Foreskin fibroblast (primary cell): ENCODE measurements at places on chromosomes 6 and 20.

DNA sequence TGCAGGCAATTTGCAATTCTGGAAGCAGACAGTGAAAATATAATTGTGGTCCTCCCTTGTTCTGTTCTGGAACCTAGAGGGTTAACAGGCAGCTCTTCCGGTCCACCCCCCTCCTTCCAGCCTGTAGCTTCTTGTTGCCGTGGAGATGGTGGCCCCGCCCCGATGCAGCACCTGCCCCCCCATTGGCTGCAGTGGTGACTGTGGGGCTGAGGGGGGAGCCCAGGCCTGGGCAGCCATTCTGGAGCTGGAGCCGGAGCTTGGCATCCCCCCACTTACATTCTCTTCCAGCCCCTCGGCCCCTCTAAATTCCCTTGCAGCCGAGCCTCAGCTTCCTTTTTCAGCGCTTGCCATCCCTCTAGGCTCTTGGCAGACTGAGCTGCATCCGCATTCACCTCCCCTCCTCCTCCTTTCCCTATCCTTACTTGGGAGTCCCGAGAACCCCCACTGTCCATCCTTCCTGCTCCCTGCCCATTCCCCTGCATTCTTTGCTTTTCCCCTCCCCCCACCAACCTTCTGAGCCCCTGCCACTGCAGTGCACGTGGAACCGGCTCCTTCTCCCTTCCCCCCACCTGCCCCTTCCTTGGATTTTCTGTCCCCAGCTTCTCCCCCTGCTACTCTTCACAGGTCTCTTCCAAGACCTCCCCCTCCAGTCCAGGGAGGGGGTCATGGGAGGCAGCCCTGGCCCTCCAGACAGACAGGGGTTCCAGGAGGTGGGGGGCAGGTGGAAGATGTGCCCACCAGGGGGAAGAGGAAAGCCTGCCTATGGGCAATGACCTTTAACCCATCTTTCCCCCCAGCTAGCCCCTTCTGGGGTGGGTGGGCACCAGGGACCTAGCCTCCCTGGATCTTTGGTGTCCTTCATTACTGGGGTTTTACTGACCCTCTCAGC is 11.4 kb downstream of the SYNGAP1 start:
- DNase-seq: peak; percentile 80

DNA sequence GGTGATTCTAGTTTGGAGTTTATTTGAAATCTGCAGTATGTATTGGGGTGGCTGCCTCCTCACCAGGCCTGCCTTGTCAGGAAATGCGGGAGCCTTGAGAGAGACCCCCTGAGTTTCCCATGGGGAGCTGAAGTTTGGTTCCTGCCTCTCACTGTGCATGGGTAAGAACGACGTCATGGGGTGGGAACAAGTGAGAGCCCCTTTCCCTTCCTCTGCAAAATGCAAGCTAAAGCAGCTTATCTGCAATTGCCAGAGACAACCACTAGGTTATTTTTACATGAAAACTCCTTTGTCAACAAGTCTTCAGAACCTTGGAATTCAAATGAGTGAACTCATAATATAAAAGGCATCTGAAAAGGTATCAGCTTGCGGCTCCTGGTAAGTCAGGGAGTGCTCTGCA is 58.4 kb downstream of the TMEM170B start:
- DNase-seq: no peak

DNA sequence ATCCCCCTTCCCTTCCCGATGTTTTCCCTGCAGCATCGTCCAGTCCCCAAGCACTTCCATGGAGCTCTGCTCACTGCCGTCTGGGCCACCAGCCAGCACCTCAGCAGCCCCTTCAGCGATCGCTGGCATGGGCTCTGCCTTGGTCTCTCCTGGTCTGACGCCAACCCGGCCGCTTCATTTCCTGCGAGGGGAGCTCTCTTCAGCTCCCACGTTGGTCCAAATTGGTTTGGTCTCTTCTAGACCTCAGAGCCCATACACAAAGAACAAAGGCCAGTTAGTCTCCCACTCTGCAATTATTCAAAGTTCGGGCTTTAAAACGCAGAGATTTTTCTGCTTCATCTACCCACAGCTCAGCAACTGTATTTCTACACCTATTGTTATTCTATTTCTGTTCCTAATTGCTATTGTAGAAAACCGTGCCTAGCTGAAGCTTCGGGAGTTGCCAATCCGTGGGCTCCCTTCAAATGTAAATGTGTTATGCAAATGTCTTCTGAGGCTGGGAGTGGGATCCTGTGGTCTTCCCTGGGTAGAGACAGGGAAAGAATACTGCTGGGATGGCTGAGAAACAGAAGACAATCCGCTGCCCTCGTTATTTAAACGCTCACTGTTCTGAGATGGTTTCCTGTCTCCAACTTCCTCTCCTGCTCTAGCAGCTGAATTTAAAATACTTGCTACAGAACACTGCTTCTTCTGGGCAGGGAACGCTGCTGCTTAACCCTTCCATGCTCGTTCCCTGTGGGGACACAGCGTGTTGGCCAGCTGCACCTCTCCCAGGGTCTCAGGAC is 154.2 kb upstream of the QKI start:
- no peak for DNase-seq

GRCh38 chr20:48682529-48683363 is 145.1 kb downstream of the PREX1 start:
- peak; percentile 99 for DNase-seq

GRCh38 chr20:13554706-13555105 is 84.0 kb downstream of the TASP1 start:
- DNase-seq: peak; percentile 10

DNA sequence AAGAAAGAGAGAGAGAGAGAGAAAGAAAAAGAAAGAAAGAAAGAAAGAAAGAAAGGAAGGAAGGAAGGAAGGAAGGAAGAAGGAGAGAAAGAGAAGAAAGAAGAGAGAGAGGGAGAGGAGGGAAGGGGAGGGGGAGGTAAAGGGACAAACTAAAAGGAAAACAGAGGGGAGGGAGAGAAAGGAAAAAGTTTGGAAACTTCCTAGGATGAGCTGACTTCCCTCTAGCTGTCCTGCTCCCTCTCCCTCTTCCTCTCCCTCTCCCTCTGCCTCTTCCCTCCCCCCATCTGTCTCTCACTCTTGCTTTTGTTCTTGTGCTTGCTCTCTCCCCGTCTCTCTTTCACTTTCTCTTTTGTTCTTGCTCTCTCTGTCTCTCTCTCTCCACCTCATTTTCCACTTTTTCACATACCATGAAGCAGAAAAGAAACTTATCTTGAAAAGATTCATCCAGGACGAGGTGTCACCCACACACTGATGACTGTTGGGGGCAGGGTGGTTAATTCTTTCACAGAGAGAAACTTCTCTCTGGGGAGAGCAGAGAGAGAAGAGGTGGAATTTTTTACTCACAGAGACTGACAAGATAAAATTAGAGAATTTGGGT is 56.4 kb upstream of the DUSP22 start:
- DNase-seq: peak; percentile 15

GRCh38 chr20:58472273-58473018 is 42.8 kb downstream of the APCDD1L start:
- no peak for DNase-seq

- DNase-seq: peak; percentile 54
Measured at GRCh38 chr6:66526061-66526460, 819.0 kb upstream of the EYS start.

GRCh38 chr6:161074496-161075121 is 83.0 kb downstream of the MAP3K4 start:
- no peak for DNase-seq

- no peak for DNase-seq
Measured at GRCh38 chr6:38483526-38483925, 156.2 kb downstream of the BTBD9 start.

DNA sequence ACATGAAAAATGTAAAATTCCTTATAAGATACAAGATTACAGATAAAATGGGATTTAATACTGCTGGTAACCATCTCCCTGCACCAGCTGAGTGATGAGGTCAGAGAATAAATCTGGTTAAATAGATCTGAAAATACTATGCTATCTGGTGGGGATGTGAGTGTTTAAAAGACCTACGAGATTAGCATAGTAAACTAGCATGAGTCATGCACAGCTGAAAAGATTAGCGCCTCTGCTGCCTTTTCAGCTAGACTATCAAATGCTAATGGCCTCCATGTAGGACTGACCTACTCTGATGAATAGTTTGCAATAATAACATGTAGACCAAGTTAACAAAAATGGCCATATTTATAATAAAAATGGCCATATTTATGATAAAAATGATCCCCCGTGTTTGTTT is 553.3 kb downstream of the C6orf118 start:
- no peak for DNase-seq

- no peak for DNase-seq
Measured at GRCh38 chr6:69673298-69673697, 123.5 kb downstream of the LMBRD1 start.

DNA sequence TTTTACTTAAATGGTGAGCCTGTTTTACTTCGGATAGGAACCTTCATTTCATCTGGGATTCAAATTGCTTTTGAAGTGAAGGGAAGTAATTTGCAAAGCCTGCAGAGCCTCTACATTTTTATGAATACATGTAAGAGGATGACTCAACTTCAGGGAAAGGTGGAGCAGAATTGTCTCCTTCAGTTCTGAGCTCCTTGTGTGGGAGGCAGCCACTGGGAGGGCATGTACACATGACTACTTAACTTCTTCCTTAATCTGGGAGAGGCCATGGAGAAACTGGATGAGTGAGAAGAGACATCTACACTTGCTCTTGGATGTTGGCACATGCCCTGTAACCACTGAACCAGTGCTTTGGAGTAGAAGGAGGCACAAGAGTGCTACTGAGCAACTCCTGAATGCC is 145.1 kb upstream of the NRSN1 start:
- DNase-seq: no peak

GRCh38 chr6:157928428-157928827 is 53.2 kb upstream of the SYNJ2 start:
- no peak for DNase-seq

GRCh38 chr6:166440106-166440505 is 57.4 kb upstream of the MPC1 start:
- no peak for DNase-seq

GRCh38 chr6:107116931-107117330 is 1.6 kb upstream of the BEND3 start:
- DNase-seq: no peak

DNA sequence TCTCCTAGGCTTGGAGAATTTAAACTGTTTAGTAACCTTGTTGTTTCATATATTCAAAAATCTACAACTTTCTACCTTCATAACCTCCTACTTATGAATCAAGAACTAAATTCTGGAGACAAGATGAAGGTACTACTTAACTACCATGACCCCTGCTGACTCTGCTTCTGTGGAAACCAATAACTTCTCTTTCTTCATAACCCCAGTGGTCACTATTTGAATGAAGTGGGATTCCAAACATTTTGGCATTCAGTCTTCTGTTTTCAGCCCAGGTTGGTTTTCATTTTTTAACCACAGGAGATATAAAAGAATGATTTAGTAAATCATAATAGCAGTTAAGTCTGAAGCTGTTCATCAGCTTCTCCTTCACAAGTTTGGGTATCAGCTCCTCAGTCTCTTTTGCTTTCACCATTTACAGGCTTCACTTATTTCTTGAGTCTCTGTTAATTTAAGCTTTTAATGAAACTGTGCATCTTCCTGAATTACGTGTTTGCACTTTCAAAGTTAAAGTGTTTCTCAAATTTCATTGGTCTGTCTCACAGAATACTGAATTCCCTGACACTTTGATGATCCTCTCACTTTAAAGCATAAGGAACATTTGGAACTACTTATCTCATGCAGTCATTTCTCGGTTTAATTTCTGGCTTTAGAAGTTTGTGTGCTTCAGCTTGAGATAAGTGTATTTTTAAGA is 9.5 kb downstream of the SENP6 start:
- peak; percentile 57 for DNase-seq

GRCh38 chr20:23122321-23122720 is 36.2 kb upstream of the CD93 start:
- no peak for DNase-seq

DNA sequence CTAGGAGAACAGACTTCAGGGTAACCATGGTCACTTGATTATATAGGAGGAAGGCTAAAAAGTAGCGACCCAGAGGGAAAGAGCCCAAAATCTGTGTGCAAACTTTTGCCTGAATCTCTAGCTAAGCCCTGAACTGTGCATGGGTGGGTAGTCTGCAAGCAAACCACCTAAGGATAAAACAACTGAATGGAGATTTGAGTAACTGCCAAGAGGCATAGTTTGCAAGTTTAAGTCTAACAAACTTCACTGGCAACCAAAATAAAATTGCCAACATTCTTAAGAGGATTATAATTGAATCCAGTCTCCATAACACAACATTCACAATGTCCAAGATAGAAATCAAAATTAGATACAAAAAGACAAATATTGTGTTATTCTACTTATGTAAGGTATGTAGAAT is 192.0 kb upstream of the PLN start:
- DNase-seq: no peak

- peak; percentile 19 for DNase-seq
Measured at GRCh38 chr20:52104546-52105441, 86.8 kb downstream of the ZFP64 start.

DNA sequence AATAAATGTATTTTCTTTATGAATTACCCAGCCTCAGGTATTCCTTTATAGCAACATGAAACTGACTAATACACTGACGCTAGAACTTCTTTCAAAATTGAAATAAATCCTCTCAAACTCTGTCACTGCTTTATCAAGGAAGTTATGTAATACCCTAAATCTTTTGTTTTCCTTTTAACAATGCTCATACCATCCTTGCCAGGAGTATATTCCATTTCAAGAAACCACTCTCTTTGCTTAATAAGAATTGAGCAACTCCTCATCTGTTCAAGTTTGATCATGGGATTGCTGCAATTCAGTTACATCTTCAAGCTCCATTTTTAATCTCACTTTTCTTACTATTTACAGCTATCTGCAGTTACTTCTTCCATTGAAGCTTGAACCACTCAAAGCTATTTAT is 707.6 kb upstream of the MARCKS start:
- DNase-seq: peak; percentile 23

- DNase-seq: peak; percentile 87
Measured at GRCh38 chr20:50245498-50246366, 55.1 kb downstream of the CEBPB start.

- no peak for DNase-seq
Measured at GRCh38 chr6:153949616-153950015, 89.4 kb upstream of the OPRM1 start.

DNA sequence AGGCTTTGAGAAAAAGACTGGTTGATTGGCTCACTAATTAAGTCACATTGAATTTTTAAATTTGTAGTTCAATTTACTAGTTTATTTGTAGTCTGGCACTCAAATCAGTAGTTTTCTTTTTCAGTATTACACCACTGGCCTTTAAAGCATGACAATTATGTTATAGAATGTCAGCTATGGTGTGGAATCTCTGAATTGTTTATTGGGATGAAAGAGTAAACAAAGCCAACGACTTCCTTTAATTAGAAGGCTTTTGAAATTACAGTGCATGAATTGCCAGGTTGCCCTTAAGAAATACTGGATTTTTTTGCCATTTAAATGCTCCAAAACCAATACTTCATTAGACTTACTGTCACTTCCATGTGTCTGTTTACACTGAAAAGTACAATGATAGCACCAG is 426.9 kb upstream of the RNF217 start:
- DNase-seq: no peak

- DNase-seq: no peak
Measured at GRCh38 chr6:128415387-128415786, 105.0 kb downstream of the PTPRK start.

- no peak for DNase-seq
Measured at GRCh38 chr20:14470231-14470899, 133.0 kb upstream of the FLRT3 start.

- DNase-seq: no peak
Measured at GRCh38 chr6:71171497-71172070, 117.0 kb upstream of the OGFRL1 start.
